ENCODE measurements at places on chromosomes 13 and 19. TPM values are rescaled to one million over a fixed set of nuclear protein-coding genes. Genes with fewer than 3 reads are reported as not detected.

The TTC9B gene
- total RNA-seq: not detected

The COL5A3 gene
- total RNA-seq: 2.6 TPM

The ZNF491 gene
- total RNA-seq: 0.86 TPM

The C13orf42 gene
- total RNA-seq: not detected

The DNASE2 gene
- 30.7 TPM for total RNA-seq

The MEGF8 gene
- 18.7 TPM for total RNA-seq

The AMH gene
- total RNA-seq: 1.3 TPM

The ZNF235 gene
- 8.2 TPM for total RNA-seq
